ENCODE measurements at places on chromosomes 16 and 17. TPM values are rescaled to one million over a fixed set of nuclear protein-coding genes. Genes with fewer than 3 reads are reported as not detected.

The KRTAP4-9 gene
- not detected for total RNA-seq

The NOTUM gene
- total RNA-seq: not detected

The MMP2 gene
- total RNA-seq: 597 TPM

The MPP3 gene
- 9.2 TPM for total RNA-seq

The KATNB1 gene
- 19.2 TPM for total RNA-seq

The TP53 gene
- 28.4 TPM for total RNA-seq

The GRAPL gene
- total RNA-seq: not detected

The GJC1 gene
- 15.8 TPM for total RNA-seq

The SPEM3 gene
- not detected for total RNA-seq

The SLC47A2 gene
- not detected for total RNA-seq

The HSD3B7 gene
- 12.8 TPM for total RNA-seq

The TRIM37 gene
- total RNA-seq: 41.4 TPM
